ENCODE measurements at places on chromosomes 11 and 22.

DNA sequence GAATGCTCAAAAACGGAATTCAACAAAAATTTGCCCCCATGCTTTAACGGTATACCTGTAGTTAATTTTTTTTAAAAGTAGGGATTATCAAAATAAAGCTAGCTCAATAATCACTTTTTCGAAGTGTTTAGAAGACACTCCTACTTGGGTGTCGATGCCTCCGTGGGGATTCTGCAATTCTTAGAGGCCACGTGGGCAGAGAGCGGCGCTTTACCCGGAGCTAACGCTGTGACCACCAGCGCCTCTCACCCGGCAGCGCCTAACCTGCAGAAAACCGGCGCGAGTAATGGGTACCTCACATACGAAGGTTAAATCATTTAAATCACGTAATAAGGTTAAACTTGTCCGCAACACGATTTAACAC, 583 bp downstream of the TAF1D start:
- DNase-seq, result no peak

DNA sequence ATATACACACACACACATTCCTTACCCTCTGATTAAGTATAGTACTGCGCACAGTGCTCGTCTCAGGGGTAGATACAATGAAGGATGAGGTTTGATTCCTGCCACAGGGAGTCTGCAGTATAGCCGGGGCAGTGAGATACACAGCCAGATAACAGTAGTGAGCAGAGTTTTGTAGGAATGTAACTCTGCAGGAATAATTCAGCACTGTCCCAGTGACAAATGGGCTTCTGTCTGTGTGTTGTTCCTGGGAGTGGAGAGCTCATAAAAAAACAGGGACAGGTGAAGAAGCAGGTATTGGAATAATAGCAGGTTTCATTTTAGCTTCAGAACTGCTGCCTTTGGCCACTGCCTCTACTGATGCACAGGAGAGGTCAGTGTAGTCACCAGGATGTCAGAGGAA, 85.3 kb upstream of the OR9Q1 start:
- DNase-seq, result no peak

DNA sequence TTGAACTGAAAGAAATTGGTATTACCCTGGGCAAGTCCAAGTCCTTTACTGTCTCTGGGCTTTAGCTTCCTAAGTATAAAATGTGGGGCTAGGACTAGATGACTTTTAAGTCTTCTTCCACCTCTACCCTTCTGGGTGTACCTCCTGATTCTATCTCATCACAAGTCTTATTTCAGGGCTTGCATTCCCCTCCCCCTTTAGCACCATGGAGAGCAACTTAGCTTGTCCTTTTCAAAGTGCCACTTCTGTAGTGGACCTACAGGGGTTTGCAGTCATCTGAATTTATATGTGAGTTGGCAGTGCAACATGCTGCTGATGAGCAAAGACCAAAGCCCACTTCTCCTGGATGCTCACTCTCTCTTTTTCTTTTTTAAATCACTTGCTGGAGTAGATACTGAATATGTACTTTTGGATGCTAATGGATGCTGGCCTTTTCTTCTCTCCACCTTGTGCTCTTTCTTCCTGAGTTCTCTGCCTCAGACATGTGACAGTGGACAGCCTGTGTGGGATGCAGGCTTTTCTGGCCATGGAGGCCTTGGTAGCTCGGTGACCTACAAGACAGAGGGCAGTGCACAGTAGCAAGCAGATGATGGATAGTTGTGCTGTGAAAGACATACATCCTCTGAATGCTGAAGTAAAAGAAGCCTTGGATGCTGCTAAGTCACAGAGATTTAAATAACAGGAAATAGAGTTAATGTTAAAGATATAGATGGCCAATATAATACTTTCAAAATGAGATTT, 185.0 kb downstream of the NELL1 start:
- DNase-seq, result no peak

DNA sequence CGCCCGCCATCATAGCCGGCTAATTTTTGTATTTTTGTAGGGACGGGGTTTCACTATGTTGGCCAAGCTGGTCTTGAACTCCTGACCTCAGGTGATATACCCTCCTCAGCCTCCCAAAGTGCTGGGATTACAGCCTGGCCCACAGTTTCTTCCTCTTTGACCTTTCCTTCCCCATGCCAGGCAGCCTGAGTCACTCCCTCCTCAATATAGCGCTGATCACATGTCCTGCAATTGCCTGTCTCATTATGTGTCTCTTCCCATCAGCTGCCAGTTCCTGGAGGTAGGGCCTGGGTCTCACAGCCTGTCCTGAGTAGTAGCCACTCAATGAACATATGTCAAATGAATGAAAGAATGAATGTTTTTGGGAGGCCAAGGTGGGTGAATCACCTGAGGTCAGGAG, 43.0 kb upstream of the CCDC134 start:
- no peak for DNase-seq

DNA sequence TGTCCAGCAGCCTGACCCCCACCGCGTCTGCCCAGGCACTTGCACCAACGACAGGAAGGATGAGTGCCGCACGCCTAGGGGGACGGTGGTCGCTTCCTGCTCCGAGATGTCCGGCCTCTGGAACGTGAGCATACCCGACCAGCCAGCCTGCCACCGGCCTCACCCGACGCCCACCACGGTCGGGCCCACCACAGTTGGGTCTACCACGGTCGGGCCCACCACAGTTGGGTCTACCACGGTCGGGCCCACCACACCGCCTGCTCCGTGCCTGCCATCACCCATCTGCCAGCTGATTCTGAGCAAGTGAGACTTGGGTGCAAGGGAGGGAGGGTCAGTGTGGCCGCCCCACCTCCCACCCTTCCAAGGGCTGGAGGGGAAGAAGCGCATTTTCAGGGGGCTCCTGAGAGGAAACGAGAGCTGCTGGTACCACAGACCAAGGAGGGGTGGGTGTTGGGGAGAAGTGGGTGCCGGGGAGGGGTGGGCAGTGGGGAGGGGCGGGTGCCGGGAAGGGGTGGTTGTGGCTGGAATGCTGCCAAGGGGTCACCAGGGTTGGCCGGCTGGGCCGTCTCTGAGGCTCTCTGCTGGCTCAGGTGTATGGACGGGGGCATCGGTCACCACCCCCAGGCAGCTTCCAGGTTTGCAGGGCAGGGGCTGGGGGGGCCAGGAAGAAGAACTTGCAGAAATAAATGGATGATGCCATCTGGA, 27.7 kb upstream of the MUC5B start:
- no peak for DNase-seq

- DNase-seq, result no peak
Observed at GRCh38 chr11:14413307-14414069, 54.5 kb upstream of the RRAS2 start.

- no peak for DNase-seq
Observed at GRCh38 chr11:42992594-42992993, 319.2 kb upstream of the API5 start.

DNA sequence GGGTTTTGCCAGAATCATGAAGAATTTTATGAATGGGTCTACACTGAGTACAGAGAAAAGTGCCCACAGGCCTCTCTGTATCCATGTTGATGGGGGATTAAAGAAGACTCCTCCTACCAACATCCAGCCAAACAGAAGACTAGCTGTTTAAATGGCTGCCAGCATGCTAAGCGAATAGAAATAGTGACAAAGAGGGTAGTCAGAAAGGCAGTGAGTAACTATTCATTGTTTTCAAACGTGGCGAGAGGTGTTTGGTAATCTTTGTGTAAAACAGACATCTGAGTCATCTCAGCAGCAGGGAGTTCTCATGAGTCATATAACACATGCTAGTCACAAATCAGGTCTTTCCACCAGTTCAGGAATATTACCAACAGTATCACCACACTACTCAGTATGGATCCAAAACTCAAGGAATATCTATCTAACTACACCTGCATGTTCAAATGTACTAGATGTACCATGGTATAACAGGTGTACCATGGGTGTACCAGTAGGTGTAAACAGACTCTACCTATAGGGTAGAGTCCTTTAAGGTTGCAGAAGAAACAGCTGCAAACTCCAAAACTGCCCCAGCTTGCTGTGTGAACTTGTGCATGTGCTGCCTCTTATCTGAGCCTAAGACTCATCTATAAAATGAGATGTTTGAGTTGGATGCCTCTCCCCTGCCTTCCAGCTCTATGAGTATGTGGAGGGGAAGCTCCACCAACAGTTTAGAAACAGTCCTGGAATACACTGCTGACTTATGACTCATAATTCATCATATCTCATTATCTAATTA, 82.0 kb downstream of the SLC1A2 start:
- DNase-seq, result peak; percentile 98

DNA sequence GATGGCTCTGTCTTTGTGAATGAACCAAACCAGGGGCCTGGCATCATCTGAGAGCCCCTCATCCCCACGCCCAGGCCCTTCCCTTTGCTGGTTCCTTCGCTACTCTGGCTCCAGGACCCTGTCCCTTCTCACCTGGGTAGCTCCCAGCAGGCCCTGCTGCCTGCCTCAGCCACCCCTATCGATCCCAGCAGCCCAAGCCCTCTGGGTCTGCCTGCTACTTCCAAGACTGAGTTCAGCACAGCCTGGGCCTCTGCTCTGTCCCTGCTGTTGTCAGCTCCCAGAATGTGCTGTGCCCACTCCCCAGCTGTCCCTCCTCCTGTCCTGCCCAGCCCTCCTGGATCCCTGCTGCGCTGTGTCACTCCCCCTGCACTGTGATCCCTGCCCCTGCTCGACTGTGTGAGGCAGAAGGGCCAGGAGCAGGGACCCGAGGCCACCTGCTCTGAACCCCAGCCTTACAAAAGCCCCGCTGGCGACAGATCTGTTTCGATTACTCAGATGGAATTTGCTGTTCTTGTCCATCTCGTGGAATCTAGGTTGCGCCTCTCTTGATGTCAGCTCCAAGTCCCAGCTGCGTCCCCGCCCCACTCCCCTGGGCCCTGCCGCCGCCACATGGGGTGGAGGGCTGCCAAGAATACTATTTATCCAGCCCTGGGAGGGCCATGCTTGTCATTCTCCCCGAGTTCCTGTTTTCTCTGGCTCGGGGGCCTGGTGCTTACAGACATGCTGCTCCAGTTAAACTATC, 13.0 kb downstream of the MRPL21 start:
- DNase-seq, result peak; percentile 53

GRCh38 chr22:24006207-24006913, 1.1 kb upstream of the GSTT4 start:
- no peak for DNase-seq

GRCh38 chr11:83852775-83853442, 566.7 kb upstream of the CCDC90B start:
- DNase-seq, result no peak
